M059J (cell line): ENCODE measurements at places on chromosomes 5 and 9. TPM values are rescaled to one million over a fixed set of nuclear protein-coding genes. Genes with fewer than 3 reads are reported as not detected.
A peak's percentile ranks its signal among the peaks of the same experiment; 100 is the strongest.

GFPT2 gene
- total RNA-seq = 1.9 and 6.2 TPM in 2 replicates

C9orf43 gene
- 0.05 and 1.1 TPM in 2 replicates for total RNA-seq

RNF180 gene
- total RNA-seq = not detected in 2 replicates

PCDHGA8 gene
- total RNA-seq = 0.07 TPM in 1 of 2 replicates, not detected in the other

IL4 gene
- not detected in 2 replicates for total RNA-seq

NEURL1B gene
- total RNA-seq = 2.3 and 5.8 TPM in 2 replicates

SNCAIP gene
- 0.39 and 0.44 TPM in 2 replicates for total RNA-seq

TEX48 gene
- not detected in 2 replicates for total RNA-seq

OGN gene
- total RNA-seq = not detected in 2 replicates

PSMD5 gene
- 58.3 and 61.6 TPM in 2 replicates for total RNA-seq

SPINK5 gene
- total RNA-seq = not detected in 2 replicates

COMMD10 gene
- total RNA-seq = 38.7 and 42.2 TPM in 2 replicates

TMEM252 gene
- total RNA-seq = not detected in 2 replicates

FEM1C gene
- 19.9 and 22.5 TPM in 2 replicates for total RNA-seq

POLR3G gene
- 7.6 and 11.5 TPM in 2 replicates for total RNA-seq

C5orf52 gene
- not detected in 2 replicates for total RNA-seq

ANKRD34B gene
- not detected in 2 replicates for total RNA-seq

ZDHHC11B gene
- total RNA-seq = not detected in 2 replicates

DNA sequence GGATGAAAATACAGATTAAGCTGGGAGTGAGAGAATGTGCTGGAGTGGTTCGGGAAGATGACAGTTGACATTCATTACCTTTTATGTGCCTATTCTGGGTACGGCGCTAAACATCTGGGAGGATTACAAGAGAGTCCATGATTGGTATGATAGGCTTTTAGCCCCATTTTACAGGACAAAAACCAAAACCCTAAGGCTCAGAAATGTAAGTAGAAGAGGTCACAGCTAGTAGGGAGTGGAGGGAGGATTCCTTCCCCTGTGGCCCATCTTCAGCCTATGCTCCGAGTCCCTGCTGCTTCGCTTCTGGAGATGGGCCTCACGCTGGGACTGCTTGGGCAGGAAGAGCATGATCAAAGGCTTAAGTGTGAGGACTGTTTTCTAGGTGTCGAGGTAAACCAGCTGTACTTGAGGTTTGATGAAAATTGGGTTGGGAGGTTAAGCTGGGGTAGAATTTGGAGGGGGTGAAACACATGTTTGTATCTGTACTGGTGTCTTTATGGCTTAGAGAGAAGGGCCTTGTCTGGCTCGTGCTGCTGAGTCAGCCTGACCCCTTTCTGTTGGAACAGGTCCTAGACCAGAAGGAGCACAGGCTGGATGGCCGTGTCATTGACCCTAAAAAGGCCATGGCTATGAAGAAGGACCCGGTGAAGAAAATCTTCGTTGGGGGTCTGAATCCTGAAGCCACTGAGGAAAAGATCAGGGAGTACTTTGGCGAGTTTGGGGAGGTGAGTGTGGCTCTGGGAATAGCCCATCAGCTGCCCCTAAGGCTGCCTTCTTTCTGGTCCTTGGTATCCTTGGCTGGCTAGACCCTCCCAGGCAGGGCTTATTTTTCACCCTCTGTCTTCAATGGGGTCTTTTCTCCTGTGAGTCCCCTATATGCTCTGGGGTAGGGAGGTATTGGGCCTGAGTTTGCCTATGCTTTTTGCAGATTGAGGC is 2.1 kb downstream of the HNRNPAB start:
- DNase-seq = no peak

- no peak for DNase-seq
These were observed 140.1 kb downstream of the BASP1 start for GRCh38 chr5:17357504-17357903.

DNA sequence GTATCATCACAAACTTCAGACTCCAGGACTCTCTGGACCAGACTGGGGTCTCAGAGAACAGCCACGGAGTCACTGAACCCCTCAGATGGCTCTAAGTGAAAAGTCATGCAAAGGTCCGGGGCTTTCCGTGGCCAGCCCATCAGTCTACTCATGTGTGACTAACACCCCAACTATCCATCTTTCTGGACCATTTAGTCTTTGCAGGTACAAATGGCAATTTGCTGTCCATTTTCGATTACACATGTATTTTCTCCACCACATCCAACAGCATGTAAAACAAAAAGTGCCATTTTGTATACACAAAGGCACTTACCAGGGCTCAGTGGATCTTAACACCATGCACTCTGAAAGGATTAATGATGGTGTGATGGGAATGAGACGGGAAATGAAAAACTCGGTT is 387.7 kb downstream of the BNC2 start:
- DNase-seq = no peak

- DNase-seq = no peak
These were observed 43.8 kb upstream of the GFPT2 start for GRCh38 chr5:180396926-180397325.

GRCh38 chr9:83280790-83281189 is 217.8 kb upstream of the RASEF start:
- no peak for DNase-seq

GRCh38 chr5:2190549-2190948 is 307.8 kb upstream of the IRX4 start:
- DNase-seq = no peak

DNA sequence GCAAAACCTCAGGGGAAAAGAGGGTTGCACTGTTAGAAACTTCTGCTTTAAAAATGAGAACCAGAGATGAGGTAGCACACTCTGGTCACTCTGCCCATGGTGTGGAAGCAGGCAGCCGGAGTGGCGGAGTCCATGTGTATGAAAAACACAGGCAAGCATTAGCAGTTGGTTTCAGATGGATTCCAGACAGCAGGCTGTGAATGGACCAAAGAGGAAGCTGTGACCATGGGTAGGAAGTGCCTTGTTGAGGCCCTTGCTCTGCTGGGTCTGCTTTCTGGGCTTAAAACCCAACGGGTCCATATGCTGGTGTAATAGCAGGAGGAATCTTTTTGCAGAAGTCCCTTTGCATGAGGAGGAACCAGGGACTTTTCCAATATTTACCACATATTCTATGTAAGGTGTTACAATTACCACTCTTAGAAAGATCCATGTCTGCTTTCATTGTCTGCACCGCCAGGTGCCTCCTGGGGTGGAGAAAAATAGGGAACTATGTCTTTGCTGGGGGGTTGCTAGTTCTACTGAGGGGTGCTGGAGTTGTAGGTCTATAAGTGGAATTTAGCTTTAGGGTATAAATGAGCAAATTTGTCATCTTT is 77.0 kb downstream of the ANKRD55 start:
- no peak for DNase-seq

GRCh38 chr9:125820100-125820804 is 73.1 kb downstream of the PBX3 start:
- no peak for DNase-seq

GRCh38 chr5:143229896-143230675 is 173.4 kb downstream of the NR3C1 start:
- peak; percentile 61 for DNase-seq

GRCh38 chr9:94034511-94034910 is 49.8 kb upstream of the PTPDC1 start:
- DNase-seq = no peak

DNA sequence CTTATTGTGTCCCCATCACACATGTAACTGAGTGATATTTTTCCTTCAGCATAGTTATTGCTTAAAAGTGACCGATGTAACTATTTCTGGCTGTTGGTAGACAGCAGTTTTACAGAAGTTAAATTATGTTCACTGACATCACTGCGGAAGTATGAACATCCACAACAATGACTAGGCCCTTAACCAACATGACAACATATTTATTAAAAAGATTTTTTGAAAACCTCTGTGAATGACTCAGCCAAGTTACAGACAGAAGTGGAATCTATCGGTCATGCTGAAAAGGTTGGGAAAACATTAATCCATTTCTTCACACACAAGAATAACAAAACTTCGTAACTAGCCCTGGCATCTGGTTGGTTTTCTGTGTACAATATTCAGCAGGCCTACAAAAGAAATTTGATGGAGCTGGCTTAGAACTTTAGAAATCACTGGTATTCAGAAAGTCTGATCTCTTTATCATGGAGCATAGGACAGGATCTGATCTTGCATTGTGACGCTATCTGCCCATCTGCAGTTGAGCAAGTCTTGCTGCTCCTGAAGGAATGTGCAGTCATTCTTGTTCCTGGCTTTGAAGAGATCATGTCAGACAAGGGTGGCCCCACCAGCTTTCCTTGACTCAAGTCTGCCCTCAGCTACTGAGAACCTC is 6.5 kb downstream of the GLIS3 start:
- DNase-seq = peak; percentile 98

DNA sequence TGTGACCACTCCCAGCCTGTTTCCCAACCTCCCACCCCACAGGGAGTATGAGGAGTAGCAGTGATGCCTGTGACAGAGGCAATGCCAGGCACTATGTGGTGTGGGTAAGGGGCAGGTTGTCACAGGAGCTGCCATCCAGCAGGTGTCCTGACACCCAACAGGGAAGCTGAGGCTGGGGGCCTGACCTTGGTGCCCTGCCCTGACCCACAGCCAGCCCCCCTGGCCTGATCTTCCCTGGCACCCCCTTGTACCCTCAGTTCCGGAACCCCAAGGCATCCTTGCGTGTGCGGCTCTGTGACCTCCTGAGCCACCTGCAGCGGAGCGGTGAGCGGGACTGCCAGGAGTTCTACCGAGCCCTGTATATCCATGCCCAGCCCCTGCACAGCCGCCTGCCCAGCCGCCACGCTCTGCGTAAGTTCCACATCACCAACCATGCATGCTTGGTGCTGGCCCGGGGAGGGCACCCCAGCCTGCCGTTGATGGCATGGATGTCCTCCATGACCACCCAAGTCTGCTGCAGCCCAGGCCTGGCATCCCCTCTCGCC is 14.4 kb downstream of the CARD19 start:
- DNase-seq = no peak

- peak; percentile 90 for DNase-seq
These were observed 31.2 kb upstream of the SLC28A3 start for GRCh38 chr9:84371737-84372136.

GRCh38 chr5:4614088-4614487 is 526.0 kb upstream of the ADAMTS16 start:
- DNase-seq = peak; percentile 47

GRCh38 chr9:89745601-89746376 is 141.0 kb downstream of the GADD45G start:
- DNase-seq = no peak

DNA sequence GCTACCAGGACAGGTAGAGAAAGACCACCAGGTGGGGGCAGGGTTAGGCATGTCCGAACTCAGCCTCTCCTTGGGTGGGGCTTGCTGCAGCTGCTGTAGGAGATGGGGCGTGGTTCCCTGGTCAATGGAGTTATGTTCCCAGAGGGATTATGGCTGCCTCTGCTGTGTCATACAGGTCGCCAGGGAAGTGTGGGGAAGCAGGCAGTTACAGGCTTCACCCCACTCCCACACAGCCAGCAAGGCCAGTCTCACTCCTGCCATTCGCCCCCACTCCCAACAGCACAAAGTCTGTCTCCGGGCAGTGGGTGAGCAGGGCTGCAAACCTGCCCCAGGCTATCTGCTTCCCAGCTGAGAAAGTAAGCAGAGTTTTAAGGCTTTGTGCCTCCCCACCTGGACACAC is 20.0 kb upstream of the CEP72 start:
- no peak for DNase-seq

DNA sequence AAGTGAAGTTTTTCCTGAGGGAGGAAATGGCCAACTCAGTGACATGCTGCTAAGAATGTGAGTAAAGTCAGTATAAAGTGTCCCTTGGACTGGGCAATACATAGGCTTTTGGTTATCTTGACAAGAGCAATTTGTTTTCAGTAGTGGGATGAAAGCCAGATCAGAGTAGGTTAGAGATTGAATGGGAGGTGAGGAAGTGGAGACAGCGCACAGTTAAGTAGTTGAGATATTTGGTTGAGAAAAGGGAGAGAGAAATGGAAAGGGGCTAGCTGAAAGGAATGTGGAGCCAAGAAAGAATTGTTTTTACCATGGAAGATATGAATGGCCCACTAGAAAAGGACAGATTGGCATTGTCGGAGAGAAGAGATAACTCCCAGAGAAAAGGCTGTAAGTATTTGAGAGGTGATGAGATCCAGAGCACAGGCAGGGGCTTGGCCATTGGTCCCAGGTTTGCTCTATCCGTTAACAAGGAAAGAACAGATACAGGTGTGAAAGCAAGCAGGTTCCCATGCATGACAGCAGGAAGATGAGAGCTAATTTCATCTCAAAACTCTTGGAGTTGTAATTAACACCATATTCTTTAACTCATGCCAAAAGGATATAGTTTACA is 392.0 kb downstream of the NR2F1-AS1 start:
- DNase-seq = no peak
